GM12891 (cell line): ENCODE measurements at places on chromosomes 7 and 10.

DNA sequence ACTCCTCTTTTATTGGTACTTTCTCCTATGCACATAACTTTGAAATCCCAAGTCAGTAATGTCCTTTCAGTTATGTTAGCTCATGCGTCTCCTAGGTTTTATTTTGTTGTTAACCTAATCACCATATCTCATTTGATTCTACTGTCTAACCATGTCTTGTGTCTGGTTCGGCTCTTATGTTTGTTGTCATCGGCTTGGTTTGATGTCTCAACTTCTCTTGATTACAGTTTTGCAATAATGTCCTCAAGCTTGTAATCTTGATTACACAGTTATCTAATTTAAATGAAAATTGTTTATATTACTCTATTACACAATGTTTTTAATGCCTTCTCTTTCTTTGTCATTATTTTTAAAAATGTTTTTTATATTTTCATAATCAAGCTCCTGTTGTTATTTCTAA, 35.9 kb upstream of the SEMA3A start:
- DNase-seq, result no peak

- no peak for DNase-seq
These were observed 28.0 kb upstream of the ZNRF2 start for GRCh38 chr7:30256349-30256858.

DNA sequence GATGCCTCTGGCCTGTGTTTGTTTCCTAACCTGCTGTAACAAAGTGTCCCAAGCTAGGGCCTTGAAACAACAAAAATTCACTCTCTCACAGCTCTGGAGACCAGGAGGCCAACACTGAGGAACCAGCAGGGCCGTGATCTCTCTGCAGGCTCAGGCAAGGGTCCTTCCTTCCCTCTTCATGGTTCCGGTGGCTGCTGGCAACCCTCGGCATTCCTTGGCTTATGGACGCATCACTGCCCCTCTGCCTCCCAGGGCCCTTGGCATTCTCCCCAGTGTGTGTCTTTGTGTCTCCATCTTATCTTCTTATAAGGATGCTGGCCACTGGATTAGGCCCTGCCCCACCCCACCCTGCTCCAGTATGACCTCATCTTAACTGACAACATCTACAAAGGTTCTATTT, 17.0 kb downstream of the CNPY1 start:
- no peak for DNase-seq

- DNase-seq, result peak; percentile 19
These were observed 17.0 kb downstream of the PNLIPRP3 start for GRCh38 chr10:116444527-116445142.

- DNase-seq, result no peak
These were observed 302.8 kb downstream of the PTPRN2 start for GRCh38 chr7:158284617-158285382.

- DNase-seq, result no peak
These were observed 15.2 kb downstream of the SND1 start for GRCh38 chr7:127667017-127667670.

GRCh38 chr10:3347413-3348182, 175.0 kb upstream of the PITRM1 start:
- no peak for DNase-seq

DNA sequence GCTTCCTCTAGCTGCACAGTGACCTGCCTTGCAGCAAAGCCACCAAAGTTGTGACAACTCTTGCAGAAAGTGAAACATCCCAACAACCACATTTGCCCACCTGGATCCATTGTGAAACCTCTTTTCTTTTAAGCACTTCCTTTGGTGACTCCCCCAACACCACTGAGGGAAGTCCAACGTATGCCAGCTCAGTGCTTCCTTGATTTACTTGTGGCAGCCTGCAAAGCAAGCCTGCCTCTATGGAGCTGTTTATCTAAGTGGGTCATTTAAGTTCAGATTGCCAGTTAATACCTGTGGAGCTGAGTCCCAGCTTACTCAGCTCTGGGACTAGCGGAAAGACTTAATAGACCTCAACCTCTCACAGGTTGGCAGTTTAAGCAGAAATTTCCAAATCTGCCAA, 230.8 kb upstream of the GHITM start:
- no peak for DNase-seq

GRCh38 chr10:73773152-73773879, 8.5 kb upstream of the CHCHD1 start:
- no peak for DNase-seq
